Vagina (tissue), 2 donors: ENCODE measurements at places on chromosomes 7 and 10.

DNA sequence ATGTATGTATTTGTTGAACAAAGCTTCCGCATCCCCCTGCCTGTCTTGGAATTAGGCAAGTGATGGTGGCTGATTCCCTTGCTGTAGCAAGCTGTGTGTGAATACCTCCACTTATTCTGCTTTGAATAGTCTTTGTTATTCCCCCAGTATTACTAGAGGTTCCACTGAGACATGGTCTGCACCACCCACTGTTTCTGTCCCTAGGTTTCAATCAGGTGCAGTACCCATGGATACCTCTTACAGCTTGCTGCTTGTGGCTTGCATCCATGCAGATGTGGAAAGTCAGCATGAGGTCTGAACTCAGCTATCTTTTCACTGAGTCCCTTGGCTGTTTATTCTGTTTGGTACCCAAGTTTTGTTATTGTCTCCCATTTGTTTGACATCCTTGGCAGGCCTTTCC lies 447.4 kb downstream of the GRM8 start:
- DNase-seq = no peak

DNA sequence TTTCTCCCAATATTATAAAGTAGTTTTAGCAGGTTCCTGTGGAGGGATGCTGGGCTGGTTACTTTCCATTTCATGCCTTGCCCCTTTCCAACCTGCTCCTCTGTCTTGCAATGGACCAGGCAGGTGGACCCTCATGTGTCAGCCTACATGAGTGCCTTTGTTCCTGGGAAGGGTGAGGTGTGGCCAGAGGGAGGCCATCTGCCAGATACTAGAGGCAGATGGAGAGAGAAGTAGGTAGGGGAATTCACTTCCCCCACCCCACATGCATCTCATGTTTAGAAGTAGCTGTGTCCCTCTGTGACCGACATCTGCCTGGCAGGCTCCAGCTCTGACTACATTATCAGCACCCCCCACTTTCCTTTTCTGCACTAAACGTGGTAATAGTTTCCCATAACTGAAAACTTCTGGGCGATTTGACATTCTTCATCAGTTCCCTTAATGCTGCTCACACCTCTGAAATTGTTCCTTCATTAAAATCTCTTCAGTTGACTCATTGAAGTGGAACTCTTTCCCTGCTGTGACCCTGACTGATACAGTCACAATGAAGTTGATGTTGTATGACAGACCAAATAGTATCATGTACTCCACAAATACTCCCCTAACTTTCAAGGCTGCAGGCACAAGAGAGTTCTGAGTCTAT lies 396.3 kb upstream of the FZD8 start:
- no peak for DNase-seq

GRCh38 chr10:63723320-63723719 lies 202.1 kb downstream of the REEP3 start:
- DNase-seq = no peak

DNA sequence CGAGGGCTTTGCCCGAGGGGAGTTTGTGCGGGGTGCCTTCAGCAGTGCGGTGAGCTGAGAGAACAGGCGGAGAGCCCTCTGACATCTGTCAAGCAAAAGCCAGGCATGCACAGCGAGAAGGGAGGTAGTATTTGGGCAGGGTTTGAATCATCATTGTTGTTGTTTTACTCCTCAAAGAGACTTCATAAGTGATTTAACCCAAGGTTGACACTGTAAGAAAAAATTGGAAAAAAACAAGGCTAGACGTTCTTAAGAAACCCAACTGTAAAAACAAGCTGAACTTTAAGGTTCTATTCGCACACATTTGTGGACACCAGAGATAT lies 1.3 kb downstream of the ADAM22 start:
- no peak for DNase-seq

- no peak for DNase-seq
These were observed 352.6 kb downstream of the PRPF18 start for GRCh38 chr10:13939391-13939790.

DNA sequence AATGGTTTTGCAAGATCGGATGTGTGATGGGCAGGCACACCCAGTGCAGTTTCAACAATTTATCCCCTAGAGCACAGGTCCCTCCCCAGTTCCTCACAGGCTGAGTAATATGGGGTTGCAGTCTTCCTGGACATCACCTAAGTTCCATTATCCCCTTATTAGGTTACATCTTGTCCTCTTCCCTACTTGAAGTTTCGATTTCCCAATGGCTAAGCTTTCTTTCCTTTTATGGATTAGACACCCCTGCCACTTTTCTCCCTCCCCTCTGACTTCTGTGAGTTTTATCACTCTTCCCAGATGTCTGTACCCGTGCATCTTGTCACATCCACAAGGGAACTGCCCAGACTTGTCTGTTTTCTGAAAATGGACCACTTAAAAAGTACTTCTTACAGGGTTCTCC lies 2.4 kb upstream of the NIPSNAP2 start:
- no peak for DNase-seq

GRCh38 chr7:149753375-149754233 lies 19.8 kb downstream of the ZNF467 start:
- no peak for DNase-seq
